Epithelial cell of proximal tubule (primary cell): ENCODE measurements at places on chromosomes 11 and 22. TPM values are rescaled to one million over a fixed set of nuclear protein-coding genes. Genes with fewer than 3 reads are reported as not detected.
A peak's percentile ranks its signal among the peaks of the same experiment; 100 is the strongest.

DNA sequence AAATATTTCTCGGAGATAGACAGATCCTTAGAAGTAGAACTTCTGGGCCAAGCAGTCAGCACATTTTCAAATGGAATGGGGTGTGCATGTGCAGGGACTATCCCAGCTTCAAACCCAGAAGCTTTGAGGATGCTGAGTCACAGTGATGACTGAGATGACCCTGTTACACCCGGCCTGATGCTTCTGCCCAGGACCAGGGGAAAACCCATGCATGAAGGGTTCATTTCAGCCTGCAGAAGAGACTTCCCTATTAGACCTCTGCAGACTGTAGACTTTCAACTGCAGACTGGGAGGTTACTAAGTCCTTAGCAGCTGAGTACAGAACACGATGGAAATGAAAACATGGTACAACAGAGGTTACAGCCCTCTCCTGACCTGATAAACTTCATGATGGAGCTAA, 3.6 kb upstream of the OR2AT4 start:
- DNase-seq = peak; percentile 66

- DNase-seq = no peak
These were observed 135.7 kb downstream of the ATXN10 start for GRCh38 chr22:45807156-45807915.

Gene HBG1
- total RNA-seq = not detected in 2 replicates

Gene FGF3
- total RNA-seq = not detected in 2 replicates
